ENCODE measurements at places on chromosomes 2 and 18.

DNA sequence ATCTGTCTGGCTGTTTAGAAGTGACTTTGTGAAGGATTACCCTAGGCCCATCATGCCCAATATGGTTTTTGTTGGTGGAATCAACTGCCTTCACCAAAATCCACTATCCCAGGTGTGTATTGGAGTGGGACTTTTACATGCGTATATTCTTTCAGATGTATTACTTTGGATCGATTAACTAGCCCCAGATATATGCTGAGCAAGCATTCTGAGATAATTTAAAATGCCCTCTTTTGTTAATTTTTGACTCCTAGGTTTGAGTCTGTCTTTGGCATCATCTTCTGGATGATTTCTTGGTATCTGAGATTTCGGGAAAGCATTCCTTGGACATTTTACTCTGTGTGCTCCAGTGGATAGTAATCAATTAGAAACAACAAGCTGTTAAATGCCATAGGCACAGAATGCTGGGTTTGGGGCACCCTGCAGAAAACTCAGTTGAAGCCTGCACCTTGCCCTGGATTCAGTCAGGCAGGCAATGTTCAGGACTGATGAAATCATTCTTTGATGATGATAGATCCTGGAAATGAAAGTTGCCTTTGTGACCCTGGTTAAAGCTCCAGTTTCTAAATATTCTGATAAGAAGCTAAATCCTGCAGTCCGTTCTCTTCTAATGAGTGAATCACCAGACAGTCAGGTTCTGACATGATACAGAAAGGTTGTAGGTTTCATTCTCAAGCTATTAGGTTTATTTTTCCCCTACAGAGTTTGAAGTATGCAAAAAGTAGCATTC is 1.1 kb downstream of the UGT1A1 start:
- no peak for DNase-seq

GRCh38 chr2:188158337-188159100 is 133.2 kb upstream of the GULP1 start:
- DNase-seq = no peak

DNA sequence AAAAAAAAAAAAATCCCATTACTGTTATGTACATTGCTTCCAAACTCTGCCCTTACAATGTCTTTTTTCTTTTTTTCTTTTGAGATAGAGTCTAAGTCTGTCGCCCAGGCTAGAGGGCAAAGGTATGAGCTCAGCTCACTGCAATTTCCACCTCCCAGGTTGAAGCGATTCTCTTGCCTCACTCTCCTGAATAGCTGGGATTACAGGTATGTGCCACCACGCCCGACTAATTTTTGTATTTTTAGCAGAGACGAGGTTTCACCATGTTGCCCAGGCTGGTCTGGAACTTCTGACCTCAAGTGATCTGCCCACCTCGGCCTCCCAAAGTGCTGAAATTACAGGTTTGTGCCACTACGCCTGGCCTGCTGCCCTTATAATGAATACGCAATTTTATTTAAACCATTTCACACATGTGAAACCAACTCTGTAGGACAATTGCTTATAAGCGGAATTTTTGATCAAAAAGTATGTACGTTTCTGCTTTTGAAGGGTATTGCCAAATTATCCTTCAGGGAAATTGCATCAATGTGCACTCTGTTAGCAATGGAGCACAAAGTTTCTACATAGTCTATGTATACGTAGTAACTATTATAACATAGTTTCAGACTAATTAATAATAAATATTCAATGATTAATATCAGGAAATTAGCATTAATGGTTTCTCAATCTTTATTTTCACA is 55.7 kb upstream of the ACTR3 start:
- DNase-seq = no peak

GRCh38 chr2:74740741-74741431 is 86.8 kb downstream of the SEMA4F start:
- DNase-seq = no peak

Data from T-helper 1 cell (primary cell).